Activated T-helper 1 cell treated with Interleukin-2 at 50 U/mL for 16 hours (primary cell): ENCODE measurements at places on chromosomes 7 and 10.
A peak's percentile ranks its signal among the peaks of the same experiment; 100 is the strongest.

DNA sequence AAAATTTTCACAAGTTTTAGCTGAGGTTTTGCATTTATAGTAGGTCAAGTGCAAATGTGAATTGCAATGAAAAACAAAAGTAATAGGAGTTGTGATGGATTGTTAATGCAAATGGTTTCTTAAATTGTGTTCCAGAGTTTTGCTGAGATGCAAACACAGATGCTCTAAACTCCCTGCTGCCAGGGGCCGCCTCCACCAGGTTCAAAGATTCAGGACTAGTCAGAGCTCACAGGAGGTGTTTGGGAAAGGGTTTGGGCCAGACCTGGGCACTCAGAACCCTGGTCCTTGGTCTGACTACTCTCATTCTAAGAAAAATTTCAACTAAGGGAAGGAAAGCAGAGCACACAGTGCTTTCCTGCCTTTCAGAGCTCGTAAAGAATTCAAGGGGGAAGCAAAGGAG, 193.1 kb downstream of the CCSER2 start:
- no peak for DNase-seq

DNA sequence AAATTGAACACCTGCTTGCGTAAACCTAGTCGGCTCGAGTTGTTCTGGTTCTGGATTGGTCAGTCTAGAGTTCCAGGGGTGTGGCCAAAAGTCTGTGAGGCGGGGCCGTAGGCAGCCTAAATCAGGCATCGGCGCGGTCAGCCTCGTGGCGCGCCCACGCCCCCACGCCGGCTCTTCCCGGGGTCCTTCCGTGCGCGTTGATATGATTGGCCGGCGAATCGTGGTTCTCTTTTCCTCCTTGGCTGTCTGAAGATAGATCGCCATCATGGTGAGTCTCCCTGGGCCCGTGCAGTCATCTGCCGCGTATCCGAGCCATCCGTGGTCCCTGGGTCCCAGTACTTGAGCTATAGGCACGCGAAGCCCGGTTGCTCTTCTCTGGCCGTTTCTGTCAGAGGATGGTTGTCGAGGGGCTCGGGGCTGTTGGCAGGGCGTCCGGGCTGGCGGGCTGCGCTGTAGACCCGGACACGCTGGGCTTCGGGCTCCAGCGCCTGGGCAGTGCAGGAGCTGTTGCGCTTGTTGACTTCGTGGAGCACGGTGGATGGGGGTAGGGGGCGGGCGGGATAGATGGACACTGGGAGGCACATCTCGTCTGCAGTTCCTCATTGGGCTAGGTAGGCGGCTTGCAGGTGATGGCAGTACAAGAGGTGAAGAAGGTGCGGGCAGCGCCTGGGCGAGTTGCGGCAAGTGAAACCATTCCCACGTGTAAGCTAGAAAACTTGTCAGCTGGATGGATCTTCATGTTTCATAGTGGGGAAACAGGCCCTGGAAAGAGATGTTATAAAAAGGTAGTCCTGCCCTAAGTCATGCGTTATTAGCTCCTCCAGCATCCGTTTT, at the start of gene RPS24:
Gene RPS24, plus strand, starts transcription at position 227 of the 834 bp plus-strand sequence. Its CDS starts 39 bp downstream, at position 266.
- peak; percentile 89 for DNase-seq

DNA sequence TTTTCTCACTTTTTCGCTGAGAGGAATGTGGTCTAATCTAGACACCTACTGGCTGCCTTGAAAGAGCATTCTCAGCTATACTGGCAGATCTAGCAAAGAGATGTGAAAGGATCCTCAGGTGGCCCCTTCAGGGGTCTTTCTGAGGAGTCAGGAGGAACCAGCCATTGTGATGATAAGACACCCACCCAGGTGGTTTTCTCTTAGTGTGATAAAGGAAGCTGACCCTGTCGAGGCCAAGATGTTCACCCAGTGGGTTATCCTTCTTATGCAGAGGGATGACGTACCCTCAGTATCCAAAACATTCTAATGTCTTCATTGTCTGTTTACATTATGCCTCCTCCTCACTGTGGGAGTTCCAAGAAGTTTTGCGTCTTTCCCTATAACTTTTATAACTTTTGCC, 98.3 kb upstream of the LRGUK start:
- no peak for DNase-seq

DNA sequence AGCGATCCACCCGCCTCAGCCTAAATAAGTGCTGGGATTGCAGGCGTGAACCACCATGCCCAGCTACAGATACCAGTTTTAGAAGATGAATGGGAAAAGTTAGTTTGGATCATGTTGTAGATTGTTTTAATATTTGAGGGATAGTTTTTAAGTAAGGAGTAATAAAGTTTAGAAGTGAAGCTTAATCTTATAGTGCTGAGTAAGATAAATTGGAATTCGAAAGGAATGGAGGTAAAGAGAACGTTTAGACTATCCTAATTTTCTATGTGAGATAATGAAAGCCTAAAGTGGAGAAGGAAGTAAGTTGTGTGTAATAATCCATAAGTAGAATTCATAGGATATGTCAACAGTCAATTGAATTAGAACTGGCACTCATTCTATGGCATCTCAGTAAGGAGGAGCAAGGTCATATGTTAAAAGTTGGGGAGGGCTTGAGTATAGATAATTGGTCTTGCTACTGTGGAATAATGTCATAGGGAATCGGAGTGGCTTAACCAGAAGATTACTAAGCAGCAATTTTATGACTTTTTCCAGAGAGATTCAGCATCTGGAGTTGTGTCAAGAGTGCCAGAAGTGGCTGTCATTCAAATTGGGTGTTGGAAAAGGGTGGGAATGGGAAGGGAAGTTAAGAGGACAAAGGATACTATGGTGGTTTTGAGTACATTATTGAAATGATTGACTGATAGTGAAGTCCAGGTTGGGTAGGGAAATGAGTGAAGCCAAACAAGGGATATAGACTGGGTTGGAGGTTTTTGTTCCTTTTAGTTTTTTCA, 12.1 kb downstream of the TAX1BP1 start:
- DNase-seq = no peak

GRCh38 chr10:61684894-61685507, 22.3 kb downstream of the CABCOCO1 start:
- DNase-seq = no peak

DNA sequence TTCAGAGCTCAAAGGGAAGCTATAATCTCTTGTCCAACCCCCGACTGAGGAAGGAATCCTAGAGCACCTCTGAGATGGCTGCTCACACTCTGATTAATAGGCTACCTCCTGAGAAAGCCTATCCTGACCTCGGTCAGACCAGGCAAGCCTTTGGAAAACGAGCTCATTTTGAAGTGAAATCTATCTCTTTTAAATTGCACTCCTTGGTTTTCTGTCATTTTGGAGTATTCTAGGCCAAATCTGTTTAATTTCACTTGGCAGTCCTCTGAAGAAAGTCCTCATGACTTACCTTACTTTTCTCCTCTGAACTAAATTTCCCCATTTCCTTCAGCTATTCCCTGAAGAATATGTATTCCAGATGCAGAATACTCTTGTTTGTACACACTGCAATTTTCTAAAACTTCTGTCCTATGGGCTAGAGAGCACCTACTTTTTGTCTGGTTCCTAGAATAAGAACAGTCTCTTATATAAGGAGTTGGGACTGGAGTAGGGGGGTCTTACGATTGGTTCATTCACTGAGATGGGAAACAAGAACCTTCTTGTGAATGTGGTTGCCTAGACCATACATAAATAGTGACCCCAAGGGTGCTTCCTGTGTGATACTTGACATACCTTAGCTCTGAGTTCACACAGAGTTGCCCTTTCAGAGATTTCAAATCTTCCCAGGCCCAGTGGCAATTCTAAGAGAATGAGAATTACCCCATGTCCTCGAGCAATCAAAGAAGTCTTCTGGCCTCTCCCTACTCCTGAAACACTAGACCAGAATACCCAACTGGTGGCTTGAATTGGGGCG, 31.9 kb upstream of the HPS1 start:
- no peak for DNase-seq

DNA sequence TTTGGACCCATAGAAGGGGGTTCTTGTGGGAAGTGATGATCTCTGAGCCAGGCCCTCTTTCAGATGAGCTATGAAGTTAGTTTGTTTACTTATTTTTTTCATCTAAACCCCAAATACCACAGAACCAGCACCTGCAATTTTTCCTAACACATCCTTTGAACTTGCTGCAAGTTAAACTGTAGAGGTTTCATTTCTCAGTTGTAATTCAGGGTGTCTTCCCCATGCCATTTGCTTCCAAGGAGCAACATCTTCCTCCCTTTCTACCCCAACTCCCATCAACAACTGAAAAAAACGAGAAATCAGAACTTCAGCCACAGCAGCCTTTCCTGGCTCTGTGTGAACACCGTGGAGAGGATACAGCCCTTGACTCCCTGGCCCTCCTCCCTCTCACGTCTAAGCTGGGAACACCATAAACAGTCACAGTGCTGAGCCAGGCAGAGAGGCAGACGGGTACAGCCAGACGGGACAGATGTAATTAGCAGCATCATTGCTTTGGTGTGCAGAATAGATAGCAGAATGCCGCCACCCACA, 63.6 kb downstream of the RGS10 start:
- DNase-seq = no peak

- DNase-seq = no peak
These were observed 12.0 kb upstream of the KCNMA1 start for GRCh38 chr10:77649333-77650331.

- no peak for DNase-seq
These were observed 132.9 kb upstream of the PLXDC2 start for GRCh38 chr10:19683356-19683755.

- DNase-seq = no peak
These were observed 110.2 kb upstream of the DPP6 start for GRCh38 chr7:153942036-153942435.

DNA sequence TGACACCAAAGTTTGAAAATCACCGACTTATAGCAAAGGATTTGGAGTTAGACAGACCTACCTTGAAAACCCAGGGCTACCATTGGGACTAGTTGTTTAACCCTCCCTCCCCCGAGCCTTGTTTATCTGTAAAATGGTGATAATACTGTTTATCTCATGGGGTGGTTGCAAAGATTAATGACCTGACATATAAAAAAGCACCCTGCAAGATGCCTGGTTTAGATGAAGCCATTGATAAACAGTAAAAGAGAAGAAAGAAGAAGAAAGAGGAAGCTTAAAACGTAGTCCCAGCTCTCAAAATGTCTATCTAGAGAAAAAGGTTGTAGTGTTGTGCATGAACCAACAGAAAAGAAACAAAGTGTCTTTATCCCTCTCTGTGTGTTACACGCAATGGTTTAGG, 145.7 kb downstream of the FGFR2 start:
- DNase-seq = no peak
